Fibroblast of the aortic adventitia (primary cell): ENCODE measurements at places on chromosomes 6 and 20.
A peak's percentile ranks its signal among the peaks of the same experiment; 100 is the strongest.

DNA sequence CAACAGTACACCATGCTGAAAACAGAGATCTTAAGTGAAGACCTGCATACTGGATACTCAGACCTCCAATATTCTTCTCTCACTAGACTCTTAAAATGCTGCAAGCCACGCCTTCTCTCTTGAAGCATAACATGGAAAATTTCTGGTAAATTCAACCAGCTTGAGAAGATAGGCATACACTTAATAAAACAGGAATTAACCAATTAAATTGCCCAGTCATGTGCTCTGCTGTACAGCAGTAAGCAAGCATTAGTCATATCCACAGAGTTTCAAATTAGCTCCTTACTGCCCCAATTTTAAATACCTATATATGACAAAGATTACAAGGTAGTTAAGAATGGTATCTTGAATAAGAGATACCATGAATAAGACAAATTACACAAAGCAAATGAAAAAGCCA is 53.8 kb downstream of the C6orf58 start:
- DNase-seq = no peak

GRCh38 chr6:135743476-135743875 is 108.0 kb upstream of the PDE7B start:
- no peak for DNase-seq

- no peak for DNase-seq
Measured at GRCh38 chr20:17248224-17248623, 21.4 kb downstream of the PCSK2 start.

- no peak for DNase-seq
Measured at GRCh38 chr6:13907001-13907350, 17.8 kb upstream of the RNF182 start.

DNA sequence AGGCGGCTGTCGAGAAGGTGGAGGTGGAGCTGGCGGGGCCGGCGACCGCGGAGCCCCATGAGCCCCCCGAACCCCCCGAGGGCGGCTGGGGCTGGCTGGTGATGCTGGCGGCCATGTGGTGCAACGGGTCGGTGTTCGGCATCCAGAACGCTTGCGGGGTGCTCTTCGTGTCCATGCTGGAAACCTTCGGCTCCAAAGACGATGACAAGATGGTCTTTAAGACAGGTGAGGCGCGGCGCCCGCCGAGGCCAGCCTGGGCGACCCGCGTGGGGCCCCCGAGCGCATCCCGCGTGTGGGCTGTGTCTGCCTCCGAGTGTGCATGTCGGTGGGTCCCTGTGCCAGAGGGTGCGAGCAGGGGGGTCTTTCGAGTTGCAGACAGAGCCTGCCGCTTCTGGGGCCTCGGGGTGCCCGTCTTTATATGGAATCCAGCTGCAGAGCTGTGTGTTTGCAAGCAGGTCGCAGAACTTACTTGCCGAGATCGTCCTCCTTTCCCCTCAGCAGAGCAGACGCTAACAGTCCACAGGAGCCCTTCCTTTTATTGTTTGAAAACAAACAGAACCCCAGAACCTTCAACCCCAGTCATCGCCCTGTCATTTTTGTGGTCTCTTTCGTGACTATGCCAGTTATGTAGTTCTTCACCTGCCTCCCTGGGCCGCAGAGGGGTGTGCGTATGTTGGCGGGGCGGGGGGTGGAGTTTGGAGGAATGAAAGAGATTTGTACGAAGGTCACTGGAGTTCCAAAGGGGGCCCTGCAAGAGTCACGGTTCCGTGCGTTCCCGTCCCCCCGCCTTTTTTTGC is 766 bp downstream of the SLC16A10 start:
- DNase-seq = no peak

GRCh38 chr20:63099456-63100173 is 92.9 kb upstream of the BHLHE23 start:
- no peak for DNase-seq

DNA sequence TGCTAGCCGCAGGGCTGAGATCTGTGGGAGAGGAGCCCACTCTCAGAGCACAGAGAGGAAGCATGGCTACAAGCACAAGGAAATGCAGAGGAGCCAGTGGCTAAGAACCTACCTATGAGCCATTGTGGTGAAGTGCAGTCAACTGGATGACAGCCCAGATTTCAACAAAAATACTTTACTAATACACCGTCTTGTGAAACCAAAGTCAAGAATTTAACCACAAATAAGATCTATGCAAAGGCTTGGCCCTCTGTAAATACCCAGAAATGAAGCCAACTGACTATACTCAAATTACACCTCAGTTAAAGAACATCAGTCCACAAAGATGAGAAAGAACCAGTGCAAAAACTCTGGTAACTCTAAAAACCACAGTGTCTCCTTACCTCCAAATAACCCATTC is 40.1 kb upstream of the PTCHD4 start:
- peak; percentile 84 for DNase-seq

DNA sequence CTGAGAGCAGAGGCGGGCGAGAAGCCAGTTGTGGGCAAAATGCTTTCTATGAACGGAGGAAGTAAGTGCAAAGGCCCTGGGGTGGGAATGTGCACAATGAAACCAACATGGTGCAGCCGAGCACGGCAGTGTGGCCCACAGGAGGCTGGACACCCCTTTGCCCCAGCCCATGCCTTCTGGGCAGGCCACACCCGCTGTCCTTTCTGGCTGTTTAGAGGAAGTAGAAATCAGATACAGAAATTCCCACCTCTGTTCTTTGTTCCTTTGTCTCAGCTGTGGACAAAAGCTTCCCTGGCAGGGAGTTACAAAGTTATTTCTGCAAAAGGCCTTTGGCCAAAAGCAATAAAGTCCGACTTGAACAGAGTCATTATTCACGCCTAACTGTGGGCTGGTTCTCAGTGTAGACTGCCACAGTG is 11.9 kb downstream of the SULF2 start:
- no peak for DNase-seq

- DNase-seq = peak; percentile 73
Measured at GRCh38 chr6:17886891-17887290, 100.5 kb downstream of the KIF13A start.

- no peak for DNase-seq
Measured at GRCh38 chr6:91580635-91581034, 993.8 kb upstream of the MAP3K7 start.

GRCh38 chr6:143882401-143882930 is 18.2 kb downstream of the ZC2HC1B start:
- DNase-seq = no peak

DNA sequence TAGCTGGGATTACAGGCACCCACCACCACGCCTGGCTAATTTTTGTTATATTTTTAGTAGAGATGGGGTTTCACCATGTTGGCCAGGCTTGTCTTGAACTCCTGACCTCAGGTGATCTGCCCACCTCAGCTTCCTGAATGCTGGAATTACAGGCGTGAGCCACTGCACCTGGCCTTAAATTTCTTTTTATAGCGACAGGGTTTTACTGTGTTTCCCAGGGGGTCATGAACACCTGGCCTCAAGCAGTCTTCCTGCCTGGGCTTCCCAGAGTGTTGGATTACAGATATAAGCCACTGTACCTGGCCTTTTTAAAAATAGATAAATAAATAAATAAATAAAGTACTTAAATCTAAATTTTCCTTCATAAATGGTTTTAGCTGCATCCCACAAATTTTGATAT is 57.5 kb downstream of the LIN28B start:
- no peak for DNase-seq

DNA sequence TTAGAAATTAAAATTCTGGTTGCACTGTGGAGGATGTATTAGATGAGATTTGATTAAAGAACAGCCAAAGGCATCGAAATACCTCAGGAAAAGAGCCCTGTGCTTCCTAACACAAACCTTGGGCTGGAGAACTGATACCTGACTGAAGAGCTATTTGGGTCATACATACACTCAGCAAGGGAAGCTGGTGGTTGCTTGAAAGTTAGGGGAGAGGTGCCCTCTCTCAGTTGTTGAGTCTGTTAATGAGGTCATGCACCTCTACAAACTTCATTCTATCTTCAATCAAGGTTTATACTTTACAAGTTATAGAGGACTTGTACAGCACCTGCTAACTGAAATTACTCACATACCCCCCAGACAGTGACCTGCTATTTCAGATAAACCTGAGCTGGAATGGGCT is 25.5 kb downstream of the FAM184A start:
- DNase-seq = no peak

- DNase-seq = no peak
Measured at GRCh38 chr6:32149932-32150870, 1.5 kb downstream of the PRRT1 start.

DNA sequence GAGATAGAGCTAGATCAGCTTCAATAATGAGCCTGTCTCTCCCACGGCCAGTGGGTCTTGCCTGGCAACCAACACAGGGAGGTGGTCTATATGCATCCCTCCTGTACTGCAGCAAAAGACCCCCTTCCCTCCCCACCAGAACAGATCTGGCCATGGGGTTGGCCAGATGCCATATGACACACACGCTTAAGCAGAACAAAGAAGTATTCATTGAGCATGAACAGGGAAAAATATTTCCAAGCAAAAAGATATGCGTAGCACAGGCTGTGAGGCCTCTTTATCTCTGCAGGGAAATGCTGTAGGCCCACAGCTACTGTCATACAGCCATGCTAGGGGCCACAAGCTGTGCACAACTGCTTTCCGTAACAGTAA is 73.4 kb upstream of the NRSN1 start:
- DNase-seq = no peak

GRCh38 chr6:147341486-147341885 is 137.3 kb downstream of the STXBP5 start:
- no peak for DNase-seq

DNA sequence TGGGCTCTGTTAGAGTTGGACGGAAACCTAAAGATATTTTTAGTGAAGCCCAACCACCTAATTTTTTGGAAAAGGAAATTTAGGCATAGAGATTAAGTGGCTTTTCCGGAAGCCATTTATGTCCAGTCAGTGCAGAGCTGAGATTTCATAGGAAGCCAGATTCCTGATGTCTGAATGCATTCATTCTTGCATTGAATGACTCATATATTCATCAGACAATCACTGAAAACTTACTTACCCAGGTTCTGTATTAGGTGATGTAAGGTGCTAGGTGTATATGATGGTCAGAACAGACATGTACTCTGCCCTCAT is 4.1 kb downstream of the SH3BGRL2 start:
- DNase-seq = peak; percentile 13
